SK-N-SH (cell line): ENCODE measurements at places on chromosomes 11 and 22. TPM values are rescaled to one million over a fixed set of nuclear protein-coding genes. Genes with fewer than 3 reads are reported as not detected.

DNA sequence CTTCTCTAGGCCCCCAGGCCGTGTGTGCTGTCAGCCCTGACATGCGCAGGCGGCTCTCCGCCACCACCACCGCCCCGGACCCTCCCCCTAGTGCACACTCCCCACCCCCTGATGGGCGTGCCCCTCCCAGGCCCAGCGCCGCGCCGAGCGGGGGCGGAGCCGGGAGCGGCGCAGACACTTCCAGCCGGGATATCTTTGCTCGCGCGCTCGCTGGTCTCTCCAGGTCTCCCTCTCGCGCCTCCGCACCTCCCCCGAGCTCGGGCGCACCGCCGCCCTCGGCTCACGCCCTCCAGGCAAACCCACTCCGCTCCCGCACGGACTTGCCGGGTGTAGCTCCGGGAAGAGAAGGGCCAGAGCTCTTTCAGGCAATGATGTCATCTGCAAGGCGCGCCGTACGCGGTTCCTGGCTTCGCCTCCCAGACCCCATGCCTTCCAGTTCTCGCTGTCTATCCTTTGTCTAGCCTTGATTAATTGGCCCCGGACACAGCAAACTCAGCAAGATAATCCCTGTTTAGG is at the start of gene SCN3B:
Gene SCN3B (minus strand): TSS at position 59 of the 516 bp plus-strand sequence. CDS start 823 bp downstream, outside the sequence.
- H3K36me3 ChIP-seq: no peaks in the 10 kb centered on the region
- peak; percentile 99 for DNase-seq
- no peaks in the 10 kb centered on the region for H3K4me1 ChIP-seq
- peak within 1 kb of the TSS; percentile 76 for H3K4me3 ChIP-seq
- peaks cover 15% of the 10 kb centered on the region; the same call in 1 of the 2 replicates for H3K27me3 ChIP-seq
- peak within 1 kb of the TSS; percentile 90 for H3K27ac ChIP-seq

Gene LGR4
- polyA plus RNA-seq: 2.6 and 4.6 TPM in 2 replicates

GRCh38 chr11:10307400-10308200 is 2.7 kb downstream of the ADM start:
- H3K36me3 ChIP-seq: peaks cover 5% of the 10 kb centered on the region; the same call in 1 of the 2 replicates
- H3K27ac ChIP-seq: peak overlapping the region; percentile 75
- H3K27me3 ChIP-seq: no peaks in the 10 kb centered on the region
- peaks cover 39% of the 10 kb centered on the region for H3K4me1 ChIP-seq

DNA sequence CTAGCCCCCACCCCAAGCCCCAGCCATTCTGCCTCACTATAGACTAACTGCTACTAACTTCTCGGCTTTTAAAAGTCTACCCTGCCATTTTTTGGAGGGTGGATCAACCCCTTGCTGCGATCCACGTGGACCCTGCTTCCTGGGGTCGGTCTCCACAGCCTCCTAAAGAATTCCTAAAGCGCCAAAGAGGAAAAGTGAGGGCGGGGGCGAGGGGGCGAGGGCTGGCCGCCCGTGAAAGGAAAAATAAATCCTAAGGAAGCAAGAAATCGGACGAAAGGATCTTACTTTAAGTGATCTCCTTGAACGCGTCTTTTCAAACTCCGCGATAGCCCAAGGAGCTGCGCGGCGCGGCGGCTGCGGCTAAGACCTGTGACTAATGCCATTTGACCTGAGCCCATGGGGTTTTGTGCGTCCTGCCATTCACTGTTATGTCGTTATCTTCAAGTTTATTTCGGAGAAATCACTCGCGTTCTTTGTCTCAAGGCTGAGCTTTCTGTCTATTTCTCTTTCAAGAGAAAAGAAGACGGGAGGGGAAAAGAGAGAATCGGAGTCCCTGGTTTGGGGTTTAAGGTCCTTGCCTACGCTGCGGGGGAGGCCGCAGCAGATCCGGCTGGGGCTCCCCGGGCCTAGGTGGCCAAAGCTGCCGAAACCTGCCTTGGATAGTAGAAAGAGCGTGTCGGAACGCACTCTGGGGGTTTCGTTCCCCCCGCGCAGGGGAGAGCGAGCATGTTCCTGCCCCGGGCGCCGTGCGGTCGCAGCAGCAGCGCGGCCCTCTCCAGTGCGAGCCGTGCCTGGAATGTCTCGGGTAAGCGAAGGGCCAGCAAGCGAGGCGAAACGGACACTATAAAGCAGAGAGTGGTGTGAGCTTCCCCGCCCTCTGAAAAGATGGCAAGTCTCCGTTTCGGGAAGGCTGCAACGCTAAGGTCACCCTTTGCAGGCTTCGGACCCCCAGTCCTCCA is 2.8 kb upstream of the DBX1 start:
- H3K27ac ChIP-seq: no peak overlapping the region
- peaks cover 61% of the 10 kb centered on the region for H3K27me3 ChIP-seq
- H3K36me3 ChIP-seq: no peaks in the 10 kb centered on the region
- peak; percentile 64 for DNase-seq

GRCh38 chr11:100631316-100631715 is 55.8 kb upstream of the ARHGAP42 start:
- no peaks in the 10 kb centered on the region for H3K27me3 ChIP-seq
- no peak overlapping the region for H3K4me3 ChIP-seq
- H3K27ac ChIP-seq: no peak overlapping the region

Gene CELF1
- 47.5 and 69.3 TPM in 2 replicates for polyA plus RNA-seq

Gene BATF2
- 0.20 and 0.28 TPM in 2 replicates for polyA plus RNA-seq

DNA sequence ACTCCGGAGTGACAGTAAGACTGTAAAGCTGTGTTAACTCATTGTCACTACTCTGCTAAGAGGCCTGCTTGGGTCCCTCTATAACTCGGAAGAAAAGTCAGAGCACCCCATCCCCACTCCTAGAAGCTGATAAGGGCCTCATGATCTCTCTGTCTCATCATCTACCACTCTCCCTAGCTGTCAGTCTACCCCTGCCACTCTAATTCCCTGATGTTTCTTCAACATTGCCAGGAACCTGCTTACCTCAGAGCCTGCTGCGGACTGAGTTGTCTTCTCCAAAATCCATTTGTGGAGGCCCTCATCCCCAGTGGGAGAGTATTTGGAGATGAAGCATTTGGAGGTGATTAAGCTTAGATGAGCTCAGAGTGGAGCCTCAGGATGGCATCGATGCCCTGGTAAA is 1092.2 kb downstream of the TBC1D22A start:
- H3K4me1 ChIP-seq: no peaks in the 10 kb centered on the region
- no peak for DNase-seq
- H3K36me3 ChIP-seq: no peaks in the 10 kb centered on the region
- no peak overlapping the region for H3K4me3 ChIP-seq
- no peaks in the 10 kb centered on the region for H3K27me3 ChIP-seq

- H3K27ac ChIP-seq: peak overlapping the region; percentile 96
- peaks cover 2% of the 10 kb centered on the region for H3K4me1 ChIP-seq
- H3K36me3 ChIP-seq: peaks cover 6% of the 10 kb centered on the region
- peak overlapping the region; percentile 79 for H3K4me3 ChIP-seq
- no peaks in the 10 kb centered on the region for H3K27me3 ChIP-seq
Observed at GRCh38 chr11:93783765-93784144, 327 bp upstream of the MED17 start.

Gene MLC1
- not detected in 2 replicates for polyA plus RNA-seq

Gene TMEM225
- polyA plus RNA-seq: not detected in 2 replicates

Gene SLC29A2
- 3.2 and 3.7 TPM in 2 replicates for polyA plus RNA-seq

GRCh38 chr11:64810891-64811272 is 531 bp upstream of the MEN1 start:
- peaks cover 8% of the 10 kb centered on the region; the same call in 1 of the 2 replicates for H3K4me1 ChIP-seq
- H3K27ac ChIP-seq: peak overlapping the region; percentile 37; the same call in 1 of the 2 replicates
- no peaks in the 10 kb centered on the region for H3K27me3 ChIP-seq
- no peak for DNase-seq
- H3K4me3 ChIP-seq: peak overlapping the region; percentile 68
- H3K36me3 ChIP-seq: peaks cover 20% of the 10 kb centered on the region; the same call in 1 of the 2 replicates

- H3K36me3 ChIP-seq: no peaks in the 10 kb centered on the region
- H3K4me1 ChIP-seq: no peaks in the 10 kb centered on the region
- H3K27me3 ChIP-seq: no peaks in the 10 kb centered on the region
- no peak overlapping the region for H3K27ac ChIP-seq
- DNase-seq: no peak
Observed at GRCh38 chr22:26837784-26838470, 180.5 kb downstream of the MIAT start.
